CD4-positive, alpha-beta T cell treated with Interleukin-1 beta for 1 hour (primary cell): ENCODE measurements at places on chromosomes 2 and 18.

- no peak for DNase-seq
These were observed 66.9 kb downstream of the STK39 start for GRCh38 chr2:168180483-168180882.

DNA sequence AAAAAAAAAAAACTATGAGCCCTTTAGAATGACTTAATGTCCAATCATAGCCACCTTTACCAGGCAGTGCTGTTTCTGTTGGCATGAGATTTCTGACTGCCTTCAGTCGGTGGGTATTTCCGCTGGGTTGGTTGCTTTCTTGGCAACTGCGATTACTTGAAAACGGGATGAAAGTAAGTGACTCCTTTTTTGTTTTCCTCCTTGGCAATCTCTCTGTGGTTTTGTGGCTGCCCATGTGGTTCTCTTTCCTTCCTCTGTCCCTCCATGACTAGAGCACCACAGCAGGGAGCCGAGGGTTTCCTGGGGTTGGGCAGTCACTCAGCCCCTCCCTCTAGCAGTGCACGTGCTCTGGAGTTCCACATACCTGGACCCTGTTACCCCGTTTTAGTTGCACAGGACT lies 112.1 kb downstream of the KLHL29 start:
- DNase-seq: peak; percentile 0

- DNase-seq: no peak
These were observed 59.1 kb downstream of the ZEB2 start for GRCh38 chr2:144460727-144461307.

- no peak for DNase-seq
These were observed 482.6 kb downstream of the PIK3C3 start for GRCh38 chr18:42437646-42438045.

- no peak for DNase-seq
These were observed 177.5 kb downstream of the CD8B2 start for GRCh38 chr2:106664669-106665068.

DNA sequence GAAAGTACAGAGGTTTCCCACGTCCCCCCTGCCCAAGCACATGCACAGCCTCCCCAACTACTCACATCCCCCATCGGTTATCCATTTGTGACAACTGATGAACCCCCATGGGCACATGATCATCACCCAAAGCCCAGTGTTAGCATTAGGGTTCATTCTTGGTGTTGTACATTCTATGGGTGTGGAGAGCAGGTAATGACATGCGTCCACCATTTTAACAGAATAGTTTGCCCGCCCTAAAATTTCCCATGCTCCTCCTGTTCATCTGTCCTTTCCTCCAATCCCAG lies 74.3 kb downstream of the LONRF2 start:
- no peak for DNase-seq

GRCh38 chr2:214378455-214379103 lies 32.3 kb upstream of the VWC2L start:
- DNase-seq: no peak

GRCh38 chr18:10025711-10026670 lies 112.2 kb downstream of the VAPA start:
- no peak for DNase-seq

GRCh38 chr2:57733956-57734355 lies 312.6 kb upstream of the VRK2 start:
- no peak for DNase-seq

- DNase-seq: peak; percentile 79
These were observed 8.5 kb downstream of the IRS1 start for GRCh38 chr2:226791056-226791486.

DNA sequence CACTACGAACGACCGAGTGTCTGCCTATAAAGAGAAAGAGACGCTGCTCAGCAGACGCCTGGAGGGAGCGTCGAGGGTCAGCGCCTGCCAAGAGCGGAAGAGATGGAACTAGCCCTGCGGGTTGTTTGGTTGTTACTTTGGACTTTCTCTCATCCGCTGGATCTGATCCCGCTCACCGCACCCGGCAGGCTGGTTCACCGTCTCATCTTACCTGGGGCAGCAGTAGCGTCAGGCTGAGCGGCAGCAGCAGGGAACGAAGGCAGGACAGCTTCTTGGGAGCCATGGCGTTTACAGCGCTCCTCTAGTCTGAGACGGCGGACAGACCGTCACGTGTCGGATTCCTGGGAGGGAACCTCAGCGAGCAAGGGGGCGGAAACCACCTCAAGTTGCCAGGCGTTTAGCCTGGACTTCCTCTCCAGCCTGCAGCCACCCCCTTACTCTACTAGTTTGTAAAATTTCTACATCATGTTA lies 1.9 kb downstream of the GLB1L start:
- DNase-seq: peak; percentile 38

- peak; percentile 48 for DNase-seq
These were observed 27.6 kb downstream of the ST3GAL5 start for GRCh38 chr2:85861180-85861579.

- no peak for DNase-seq
These were observed 152.2 kb downstream of the ESCO1 start for GRCh38 chr18:21448299-21448698.

DNA sequence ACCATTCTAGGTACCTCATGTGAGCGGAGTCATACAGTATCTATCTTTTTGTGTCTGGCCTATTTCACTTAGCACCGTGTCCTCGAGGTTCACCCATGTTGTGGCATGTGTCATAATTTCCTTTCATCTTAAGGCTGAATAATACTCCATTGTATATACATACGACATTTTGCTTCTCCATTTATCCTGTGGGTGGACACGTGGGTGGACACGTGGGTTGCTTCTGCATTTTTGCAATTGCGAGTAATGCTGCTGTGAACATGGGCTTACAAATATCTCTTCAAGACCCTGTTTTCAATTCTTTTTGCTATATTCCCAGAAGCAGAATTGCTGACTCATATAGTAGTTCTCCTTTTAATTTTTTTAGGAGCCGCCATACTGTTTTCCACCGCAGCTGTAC lies 243.6 kb upstream of the EPAS1 start:
- DNase-seq: no peak

GRCh38 chr2:85787981-85788340 lies 34.2 kb downstream of the ATOH8 start:
- DNase-seq: no peak

GRCh38 chr2:195493416-195493815 lies 163.6 kb upstream of the SLC39A10 start:
- no peak for DNase-seq

DNA sequence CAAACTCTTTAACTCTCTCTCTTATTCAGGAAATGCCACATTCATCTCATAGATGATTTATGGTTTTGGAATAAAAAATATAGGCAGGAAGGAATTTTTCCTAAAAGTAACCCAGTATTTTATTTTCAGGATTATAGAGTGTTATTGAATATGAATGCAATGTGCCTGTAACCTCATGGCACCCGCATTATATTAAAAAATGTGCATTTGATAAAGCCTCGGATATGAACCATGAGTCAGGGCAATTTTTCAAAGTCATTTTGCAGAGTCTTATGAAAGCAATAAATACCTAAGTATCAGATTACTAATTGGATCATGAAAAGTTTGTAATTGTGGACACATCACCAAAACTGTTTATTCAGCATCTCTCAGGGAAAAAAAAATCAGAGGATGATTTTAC lies 573.8 kb downstream of the TSN start:
- DNase-seq: no peak

DNA sequence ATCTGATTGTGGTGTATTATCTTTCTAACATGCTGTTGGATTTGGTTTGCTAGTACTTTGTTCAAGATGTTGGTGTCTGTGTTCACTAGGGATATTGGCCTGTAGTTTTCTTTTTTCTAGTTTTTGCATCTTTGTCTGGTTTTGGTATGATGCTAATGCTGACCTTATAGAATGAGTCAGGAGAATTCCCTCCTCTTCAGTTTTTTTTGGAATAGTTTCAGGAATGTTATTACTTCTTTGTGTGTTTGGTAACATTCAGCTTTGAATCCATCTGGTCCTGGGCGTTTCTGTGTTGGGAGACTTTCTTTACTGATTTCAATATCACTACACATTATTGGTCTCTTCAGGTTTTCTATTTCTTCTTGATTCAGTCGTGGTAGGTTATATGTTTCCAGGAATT lies 124.2 kb upstream of the EPB41L5 start:
- DNase-seq: no peak

DNA sequence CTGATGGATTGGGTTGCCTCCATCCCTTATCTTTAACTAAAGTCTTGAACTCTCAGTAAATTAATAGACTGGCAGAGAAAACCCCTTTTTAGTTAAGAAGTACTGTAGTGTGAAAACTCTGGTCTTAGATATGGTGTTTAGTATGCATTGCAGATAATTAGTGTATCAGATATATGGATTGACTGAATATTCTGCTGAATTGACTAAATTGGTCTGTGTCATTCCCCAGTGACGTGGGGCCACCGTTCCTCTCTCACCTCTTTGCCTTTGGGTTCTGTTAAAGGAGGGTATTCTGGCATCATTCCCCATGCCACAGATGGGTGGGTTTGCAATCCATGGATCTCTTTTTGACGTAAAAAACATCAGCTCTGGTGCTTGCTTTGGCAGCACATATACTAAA lies 67.1 kb upstream of the XPO1 start:
- no peak for DNase-seq

DNA sequence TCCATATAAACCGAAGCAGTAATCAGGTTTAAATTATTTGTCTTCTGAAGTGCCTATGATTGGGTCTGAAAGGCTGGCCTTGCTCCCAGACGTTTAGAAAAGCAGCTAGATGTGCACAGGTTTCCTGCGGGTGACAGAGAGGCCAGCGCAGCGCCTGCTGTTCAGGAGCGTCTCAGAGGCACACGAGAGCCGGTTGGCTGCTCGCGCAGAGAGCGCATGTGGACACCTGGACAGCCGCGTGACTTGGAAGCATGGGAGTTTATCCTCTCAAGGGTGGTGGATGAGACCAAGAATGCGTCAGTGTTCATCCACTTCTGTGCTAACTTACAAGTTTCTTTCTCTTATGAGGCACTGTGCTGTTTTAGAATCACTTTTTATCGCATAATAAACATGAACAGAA lies 303.7 kb downstream of the PTGR3 start:
- DNase-seq: no peak

GRCh38 chr2:187174582-187174981 lies 273.5 kb downstream of the CALCRL start:
- no peak for DNase-seq

DNA sequence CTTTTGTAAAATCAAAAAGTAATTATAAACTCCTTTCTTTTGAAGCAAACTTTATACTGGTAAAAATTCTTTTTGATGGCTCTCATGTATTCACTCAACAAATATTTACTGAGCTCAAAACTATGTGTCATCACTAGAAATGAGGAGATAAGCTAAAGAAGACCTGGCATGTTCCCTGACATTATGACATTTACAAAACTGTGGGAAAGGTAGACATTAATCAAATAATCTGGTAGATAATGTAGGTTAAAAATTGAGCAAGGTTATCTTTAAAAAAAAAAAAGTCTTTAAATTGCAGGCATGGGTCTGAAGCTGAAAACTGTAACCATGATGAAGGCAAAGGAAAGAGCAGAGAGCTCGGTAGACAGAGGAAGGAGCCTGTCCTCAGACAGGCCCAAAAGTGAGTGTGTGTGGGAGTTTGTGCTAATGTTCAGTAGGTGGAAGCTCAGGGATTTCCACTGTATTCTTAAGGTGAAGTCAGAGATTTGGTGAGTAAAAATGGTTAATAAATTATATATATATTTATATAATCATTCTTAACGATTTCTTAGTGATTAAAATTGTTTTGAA lies 612.9 kb downstream of the LRP1B start:
- DNase-seq: no peak

- DNase-seq: no peak
These were observed 28.2 kb downstream of the CYTIP start for GRCh38 chr2:157415591-157416101.

DNA sequence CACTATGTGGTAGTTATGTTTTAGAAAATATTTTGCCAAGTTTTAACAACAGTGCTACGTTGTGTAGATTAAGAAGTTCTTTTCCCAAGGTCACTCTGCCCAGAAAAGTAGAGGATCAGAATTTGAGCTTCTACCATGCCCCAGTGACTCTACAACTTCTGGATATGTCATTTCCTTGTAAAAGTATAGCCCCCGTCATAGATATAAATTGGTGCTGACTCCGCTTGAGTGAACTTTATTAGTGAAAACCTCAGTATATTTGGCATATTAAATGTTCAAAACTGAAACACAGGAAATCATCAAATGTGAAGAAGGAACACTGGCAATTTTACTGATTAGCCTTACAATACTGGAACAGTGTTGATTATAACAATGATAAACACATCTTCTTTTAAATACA lies 256.7 kb upstream of the UBE2E3 start:
- no peak for DNase-seq

- no peak for DNase-seq
These were observed 229.1 kb upstream of the ACVR2A start for GRCh38 chr2:147615726-147616125.

DNA sequence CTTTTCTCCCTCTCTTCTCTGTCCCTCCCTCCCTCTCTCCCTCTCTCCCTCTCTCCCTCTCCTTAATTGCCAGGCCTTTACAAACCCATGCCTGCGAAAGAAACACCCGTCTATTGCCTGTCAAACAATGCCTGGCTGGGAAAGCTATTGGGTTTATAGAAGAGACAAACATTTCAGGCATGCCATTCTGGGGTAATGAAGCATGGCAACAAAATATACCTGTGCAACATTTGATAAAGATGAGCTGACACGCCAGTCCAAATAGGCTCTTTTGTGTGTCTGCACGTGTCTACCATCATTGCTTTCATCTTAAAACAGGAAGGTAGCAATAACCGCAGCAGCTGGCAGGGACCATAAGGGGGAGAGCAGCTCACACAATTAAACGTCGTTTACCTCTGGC lies 282.1 kb downstream of the ZNF516 start:
- DNase-seq: peak; percentile 1
